ENCODE measurements at places on chromosomes 16 and 17.

DNA sequence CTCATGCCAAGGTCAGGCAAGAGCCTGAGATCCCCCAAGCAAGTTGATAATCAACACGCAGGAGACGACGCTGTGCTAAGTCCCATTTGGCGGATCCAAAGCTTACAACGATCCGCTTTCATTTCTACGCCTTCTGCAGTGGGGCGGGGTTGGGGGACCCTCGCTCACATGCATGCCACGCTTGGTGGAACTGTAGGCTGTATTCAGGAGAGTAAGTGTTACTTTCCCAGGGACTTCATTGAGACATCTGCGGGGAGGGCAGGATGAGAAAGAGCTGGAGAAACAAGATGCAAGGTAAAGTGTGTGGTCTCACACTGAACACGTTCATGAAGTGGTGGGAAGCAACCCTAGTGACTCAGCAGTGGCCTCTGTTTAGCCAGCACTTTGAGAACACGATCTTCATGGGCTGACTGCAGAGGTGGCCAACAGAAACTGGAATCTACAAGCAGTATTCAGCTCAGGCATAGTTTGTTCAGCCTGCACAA, 100.5 kb downstream of the XYLT1 start:
- DNase-seq = peak; percentile 51

GRCh38 chr17:20920815-20921199, 122.0 kb downstream of the USP22 start:
- DNase-seq = no peak

DNA sequence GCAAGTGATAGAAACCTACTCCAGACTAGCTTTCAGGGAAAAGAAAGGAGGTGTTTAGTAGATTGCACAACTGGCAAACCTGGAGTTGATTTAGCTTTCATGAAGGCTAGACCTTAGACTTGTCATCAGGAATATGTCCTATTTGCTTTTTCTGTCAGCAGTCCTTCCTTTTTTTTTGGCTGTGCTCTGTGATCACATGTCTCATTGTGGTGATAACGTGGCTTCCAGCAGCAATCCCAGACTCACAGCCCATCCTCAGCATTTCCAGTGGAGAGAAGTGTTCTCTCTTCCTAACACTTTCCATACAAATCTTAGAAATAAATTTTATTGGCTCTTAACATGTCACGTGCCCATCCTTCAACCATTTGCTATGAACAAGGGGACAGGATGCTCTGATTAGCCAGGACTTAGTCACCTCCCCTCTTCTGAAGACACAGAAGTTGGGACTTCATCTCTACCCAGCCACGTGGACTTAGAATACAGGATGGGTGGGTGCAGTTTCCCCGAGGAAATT, 74.7 kb downstream of the CDH13 start:
- DNase-seq = no peak

- DNase-seq = no peak
Measured at GRCh38 chr17:70569128-70569527, 399.8 kb downstream of the KCNJ2 start.

- DNase-seq = no peak
Measured at GRCh38 chr16:26913851-26914250, 152.9 kb upstream of the C16orf82 start.

DNA sequence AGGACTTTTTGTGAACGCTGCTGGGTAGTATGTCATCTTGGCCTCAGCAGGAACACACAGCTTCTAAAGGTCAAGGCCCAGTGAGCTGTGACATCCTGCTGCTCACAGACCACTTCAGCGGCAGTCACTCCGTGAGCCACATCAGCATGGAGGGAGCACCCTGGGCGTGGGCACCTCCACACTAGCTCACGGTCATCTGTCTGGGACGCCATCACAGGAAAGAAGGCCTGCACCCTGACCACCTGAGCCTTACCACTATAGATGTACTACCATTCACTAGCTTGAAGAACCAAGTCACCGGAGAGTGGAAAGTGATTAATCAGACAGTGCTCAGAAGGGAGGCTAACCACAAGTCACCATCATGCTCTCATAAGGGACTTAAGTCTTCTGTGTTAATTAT, 3.3 kb downstream of the AXIN1 start:
- DNase-seq = no peak

GRCh38 chr17:74201250-74201649, 2.2 kb upstream of the RPL38 start:
- DNase-seq = no peak

- no peak for DNase-seq
Measured at GRCh38 chr17:6066183-6066948, 3.8 kb upstream of the WSCD1 start.

DNA sequence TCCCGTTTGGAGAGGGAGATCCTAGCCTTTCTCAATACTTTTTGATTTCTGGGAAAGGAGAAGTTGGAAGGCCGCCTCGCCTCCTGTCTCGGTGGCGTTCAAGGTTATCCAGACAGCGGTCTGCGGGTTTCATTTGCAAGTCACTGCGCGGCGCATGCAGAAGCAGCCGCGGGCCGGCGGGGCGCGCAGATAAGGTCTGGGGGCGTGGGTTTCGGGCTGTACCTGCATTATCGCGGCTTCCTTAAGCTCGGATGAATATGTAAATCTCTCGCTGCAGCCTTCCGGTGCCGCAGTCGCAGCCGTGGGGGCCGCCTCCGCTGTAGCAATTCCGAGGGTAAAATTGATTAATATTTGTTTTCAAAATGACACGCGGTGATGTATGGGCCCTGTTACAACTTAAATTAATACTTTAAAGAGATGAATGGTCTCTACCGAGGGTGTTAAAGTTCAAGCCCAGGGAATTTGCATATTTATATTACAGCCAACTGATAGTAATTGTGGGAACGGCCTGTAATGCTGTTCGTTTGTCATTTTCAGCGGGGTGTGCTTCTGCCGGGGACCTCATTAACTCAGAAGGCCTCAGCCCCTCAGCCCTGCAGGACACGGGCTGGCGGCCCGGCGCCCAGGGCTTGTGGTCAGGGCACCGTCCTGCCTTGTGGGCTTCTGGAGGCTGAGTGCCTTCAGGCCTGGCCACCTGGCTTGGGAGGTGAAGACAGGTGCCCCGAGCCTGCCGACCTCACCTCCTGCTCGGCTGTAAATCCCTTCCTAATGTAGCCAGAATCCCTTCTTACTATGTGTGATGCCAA, 99.4 kb downstream of the CYLD start:
- DNase-seq = peak; percentile 54

- no peak for DNase-seq
Measured at GRCh38 chr16:71711789-71712188, 12.7 kb downstream of the PHLPP2 start.

GRCh38 chr16:88527186-88527936, 42.8 kb upstream of the ZC3H18 start:
- peak; percentile 82 for DNase-seq

DNA sequence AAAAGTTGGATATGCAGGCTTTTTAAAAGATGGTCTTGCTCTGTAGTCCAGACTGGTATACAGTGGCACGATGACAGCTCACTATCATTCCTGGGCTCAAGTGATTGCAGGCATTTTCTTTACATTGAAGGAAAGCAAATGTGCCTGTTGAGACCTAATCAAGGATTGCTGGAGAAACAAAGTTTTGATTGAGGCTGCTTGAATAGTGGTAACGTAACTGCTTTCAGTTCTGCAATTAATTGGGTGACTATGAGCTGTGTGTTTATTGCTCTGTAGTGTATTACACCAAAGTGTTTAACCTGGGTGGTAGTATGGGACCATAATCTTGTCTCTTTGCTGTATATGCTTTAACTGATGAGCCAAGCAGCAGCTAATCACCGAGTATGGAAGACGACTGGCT, 2.3 kb downstream of the UBB start:
- no peak for DNase-seq

DNA sequence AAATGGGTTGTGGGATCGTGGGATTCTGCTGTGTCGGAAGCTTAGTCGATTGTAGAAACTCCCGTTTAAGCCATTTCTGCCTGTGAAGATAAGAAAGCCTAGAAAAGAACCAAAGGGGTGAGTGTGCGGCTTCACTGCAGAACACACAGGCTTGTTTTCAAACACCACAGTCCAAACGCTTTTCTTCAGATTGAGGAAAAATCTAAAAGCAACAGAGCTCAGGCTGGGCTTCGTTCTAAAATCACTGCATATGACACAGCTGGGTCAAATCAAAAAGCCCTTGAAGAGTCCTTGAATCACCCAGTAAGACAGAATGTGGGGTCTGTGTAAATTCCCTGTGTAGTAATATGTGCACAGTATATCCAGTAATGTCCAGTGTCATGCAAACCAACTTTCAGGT, 25.7 kb downstream of the NUBP1 start:
- DNase-seq = no peak

GRCh38 chr17:47917581-47917980, 21.5 kb downstream of the SP2 start:
- no peak for DNase-seq

DNA sequence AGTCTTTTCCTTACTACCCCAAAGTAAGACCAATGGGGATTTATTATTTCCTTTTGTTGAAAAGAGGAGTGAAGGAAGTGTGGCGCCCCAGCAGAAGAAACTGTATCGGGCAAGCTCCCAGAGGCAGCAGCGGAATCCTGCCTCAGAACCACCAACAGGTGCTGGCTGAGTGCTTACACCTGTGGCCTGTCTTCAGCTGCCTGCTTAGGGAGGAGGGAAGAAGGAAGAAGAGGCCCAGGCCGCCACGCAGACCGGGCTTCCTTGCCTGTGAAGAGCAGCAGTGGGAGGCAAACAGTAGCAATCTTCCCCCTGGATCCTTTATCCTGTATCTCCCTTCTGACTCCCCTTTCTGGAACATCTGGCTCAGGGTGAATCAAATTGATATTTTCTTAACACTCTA, 134.7 kb downstream of the AATF start:
- DNase-seq = no peak

- no peak for DNase-seq
Measured at GRCh38 chr16:84095466-84095865, 21.3 kb downstream of the MBTPS1 start.

DNA sequence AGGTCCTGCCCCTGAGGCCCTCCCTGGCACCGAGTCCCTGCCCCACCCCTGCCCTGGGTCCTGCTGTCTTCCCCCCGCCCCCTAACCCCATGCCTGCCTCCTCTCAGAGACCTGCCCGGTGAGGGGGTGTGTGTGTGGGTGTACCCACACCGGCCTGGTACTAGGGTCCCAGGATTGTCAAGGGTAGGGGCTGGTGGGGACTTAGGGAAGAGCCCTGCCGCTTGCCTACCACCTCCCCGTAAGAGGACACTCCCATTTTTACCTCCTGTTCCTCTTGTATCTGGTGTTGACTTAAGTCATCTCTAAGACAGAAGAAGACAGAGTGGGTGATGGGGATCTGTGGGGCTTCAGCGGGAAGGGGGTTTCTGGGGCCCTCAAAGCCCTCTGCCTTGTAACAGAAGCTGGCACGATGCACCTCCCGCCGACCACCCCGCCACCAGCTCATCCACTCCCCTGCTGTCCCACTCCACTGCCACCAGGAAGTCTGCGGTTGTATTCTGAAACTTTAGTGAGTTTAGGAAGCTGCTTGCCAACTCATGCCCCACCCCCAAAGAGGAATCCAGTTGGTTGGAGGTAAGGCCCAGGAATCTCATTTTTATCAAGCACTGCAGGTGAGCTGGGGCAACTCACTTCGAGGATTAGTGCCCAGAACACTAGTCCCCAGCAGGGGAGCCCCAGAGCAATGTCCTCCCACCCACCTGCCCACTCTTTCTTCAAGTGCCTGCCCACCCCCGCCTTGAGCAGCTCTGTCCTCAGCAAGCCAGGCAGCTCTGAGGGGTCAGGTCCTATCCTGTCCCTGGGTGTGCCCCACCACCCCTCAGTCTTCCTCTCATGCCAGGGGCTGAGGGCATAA, 5.6 kb downstream of the SPATA32 start:
- no peak for DNase-seq

DNA sequence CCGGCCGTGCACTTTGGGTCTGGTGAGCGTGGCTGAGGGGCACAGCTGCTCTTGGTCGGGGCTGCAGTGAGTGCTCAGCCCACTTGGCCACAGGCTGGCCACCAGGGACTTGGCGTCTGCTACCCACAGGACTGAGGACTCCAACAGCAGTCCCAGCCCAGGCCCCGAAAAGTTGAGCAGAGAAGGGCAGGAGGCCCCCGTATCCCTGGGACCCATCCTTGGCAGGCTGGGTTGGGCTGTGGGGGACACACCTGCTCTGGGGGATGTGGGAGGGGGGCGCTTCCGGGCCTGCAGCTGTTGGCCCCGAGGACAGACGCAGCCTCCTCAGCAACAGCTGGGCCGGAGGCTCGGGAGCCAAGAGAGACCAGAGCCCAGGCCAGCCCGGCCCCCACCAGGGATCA, 19.4 kb upstream of the SSTR5 start:
- no peak for DNase-seq

GRCh38 chr17:62965686-62966425, at the start of gene TANC2:
TSS of gene TANC2 (plus strand) at chr17:62966235. CDS start at chr17:63009560, 43,325 bp downstream.
- DNase-seq = peak; percentile 82

DNA sequence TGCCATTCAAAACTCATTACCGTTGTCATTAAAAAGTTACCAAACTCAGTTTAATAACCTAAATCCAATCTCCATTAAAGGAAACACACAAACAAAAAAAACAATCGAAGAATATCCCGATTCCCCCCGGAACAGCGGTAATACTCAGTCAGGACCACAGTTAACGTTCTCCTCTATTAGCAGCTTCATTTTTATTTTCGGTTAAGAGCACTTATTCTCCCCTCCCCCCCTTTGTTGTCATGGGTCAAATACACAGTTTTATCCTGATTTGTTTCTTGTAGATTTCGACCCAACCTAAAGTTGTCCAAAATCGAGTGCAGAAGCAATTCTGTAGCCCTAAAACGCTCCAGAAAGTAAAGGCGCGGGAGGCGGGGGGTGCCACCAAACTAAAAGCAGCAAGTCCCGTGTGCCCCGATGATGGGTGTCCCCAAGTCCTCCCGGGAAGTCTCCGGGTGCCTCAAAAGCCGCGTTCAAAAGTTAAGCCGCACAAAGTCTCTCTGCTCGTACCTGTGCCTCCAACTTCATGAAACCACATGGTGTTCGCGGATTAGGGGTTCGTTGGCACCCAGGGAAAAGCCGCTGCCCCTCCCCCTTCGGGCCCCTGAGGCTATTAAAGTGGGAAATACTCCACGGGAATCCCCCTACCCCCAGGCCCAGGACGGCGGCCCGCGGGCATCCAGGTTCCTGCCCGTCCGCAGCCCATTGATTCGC, 996 bp downstream of the SUMO2 start:
- DNase-seq = peak; percentile 64

GRCh38 chr17:8151641-8152111, 528 bp downstream of the PER1 start:
- DNase-seq = peak; percentile 64

GRCh38 chr16:9950658-9951057, 231.6 kb downstream of the GRIN2A start:
- DNase-seq = no peak

GRCh38 chr17:12927001-12927400, 90.8 kb downstream of the ELAC2 start:
- no peak for DNase-seq

DNA sequence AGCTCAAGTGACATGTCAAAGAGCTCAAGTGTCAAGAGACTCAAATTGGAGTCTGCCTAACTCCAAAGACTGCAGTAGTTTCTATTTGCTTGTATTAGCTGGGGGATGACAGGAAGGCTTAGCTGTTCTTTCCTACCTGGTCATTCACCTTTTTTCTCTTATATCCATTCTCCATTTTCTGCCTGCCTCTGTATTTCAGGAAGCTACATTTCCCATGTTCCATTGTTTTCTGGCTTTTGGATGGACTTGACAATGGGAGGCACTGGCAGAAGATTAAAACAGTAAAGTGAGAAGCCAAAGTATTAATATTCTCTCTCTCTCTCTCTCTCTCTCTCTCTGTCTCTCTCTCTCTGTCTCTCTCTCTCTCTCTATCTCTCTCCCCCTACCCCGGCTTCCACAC, 135.7 kb upstream of the ADAMTS18 start:
- no peak for DNase-seq

- peak; percentile 13 for DNase-seq
Measured at GRCh38 chr16:84460406-84461028, 43.9 kb downstream of the MEAK7 start.
